ENCODE measurements at places on chromosomes 3 and 15. TPM values are rescaled to one million over a fixed set of nuclear protein-coding genes. Genes with fewer than 3 reads are reported as not detected.
A peak's percentile ranks its signal among the peaks of the same experiment; 100 is the strongest.

The IGSF11 gene
- total RNA-seq = 1.8 TPM

DNA sequence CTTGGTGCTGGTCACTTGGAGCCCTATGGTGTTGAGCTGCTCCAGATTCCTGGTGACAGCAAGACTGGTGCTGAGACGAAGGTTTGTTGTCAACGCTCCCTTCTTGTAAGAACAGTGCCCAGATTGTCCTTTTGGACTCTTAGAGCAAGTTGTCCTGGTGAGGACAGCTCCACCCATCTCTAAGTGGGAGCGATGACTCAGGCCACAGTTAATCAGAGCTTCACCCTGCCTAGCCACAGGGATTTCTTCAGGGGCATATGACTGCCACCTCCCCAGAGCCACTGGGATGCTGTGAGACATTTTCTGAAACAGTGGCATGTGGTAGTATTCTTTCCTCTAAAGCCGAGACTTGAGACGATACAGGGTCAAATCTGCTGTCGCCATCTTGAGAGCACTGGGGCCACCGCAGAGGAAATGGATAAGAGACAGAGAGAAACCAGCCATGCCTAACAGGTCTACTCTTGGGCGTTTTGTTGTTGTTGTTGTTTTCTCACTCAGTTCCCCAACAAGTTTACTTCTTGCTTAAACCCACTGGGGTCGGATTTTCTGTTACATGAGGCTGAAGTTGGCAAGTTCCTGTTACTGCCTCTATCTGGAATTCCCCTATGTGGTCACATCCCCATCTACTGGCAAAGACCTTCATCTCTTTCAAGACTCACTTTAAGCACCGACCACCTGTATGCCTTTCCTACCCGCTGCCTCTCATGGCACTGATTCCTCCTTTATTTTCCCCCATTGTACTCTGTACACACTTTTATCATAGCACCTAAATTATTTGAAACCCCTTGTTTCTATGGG, 16.0 kb upstream of the PCOLCE2 start:
- DNase-seq = peak; percentile 79

- DNase-seq = no peak
These were observed 742.0 kb upstream of the LMCD1 start for GRCh38 chr3:7759630-7760029.

DNA sequence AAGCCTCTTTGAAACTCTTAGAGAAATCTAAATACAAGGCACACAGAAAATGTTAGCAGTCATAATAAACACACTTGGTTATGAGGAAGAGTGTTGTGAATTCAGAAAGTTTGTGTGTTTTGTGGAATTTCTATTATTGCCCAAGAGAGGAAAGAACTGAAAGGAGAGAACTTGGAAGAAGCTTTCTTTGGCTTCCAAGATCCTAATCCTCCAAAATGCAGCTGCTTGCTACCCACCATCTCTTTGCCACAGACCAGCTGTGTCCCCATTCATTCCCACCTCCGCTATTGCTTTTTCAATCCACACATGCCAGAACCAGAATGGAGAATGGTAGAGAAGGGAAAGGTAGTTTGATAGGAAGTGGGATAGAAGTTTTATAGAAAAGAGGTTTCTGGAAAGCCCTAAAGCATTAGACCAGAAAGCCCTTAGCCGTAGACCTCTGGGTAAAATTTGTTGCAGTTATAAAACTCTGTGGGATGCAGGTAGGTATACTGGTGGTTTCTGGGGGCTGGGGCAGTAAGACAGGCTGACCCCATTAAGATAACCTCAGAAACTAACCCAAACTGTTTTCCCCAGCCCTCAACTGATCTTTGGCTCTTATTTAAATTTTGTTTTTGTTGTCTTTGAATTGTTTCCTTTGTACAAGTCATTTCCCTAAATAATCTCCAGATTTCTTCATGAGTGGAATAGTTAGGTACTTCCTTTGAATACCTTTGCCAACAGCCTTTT, 108.5 kb downstream of the FILIP1L start:
- DNase-seq = peak; percentile 10

GRCh38 chr15:101562428-101563059, 73.0 kb upstream of the PCSK6 start:
- no peak for DNase-seq

GRCh38 chr3:101542957-101543356, 18.7 kb upstream of the TRMT10C start:
- DNase-seq = no peak

GRCh38 chr3:10766049-10766705, 49.9 kb upstream of the SLC6A11 start:
- DNase-seq = no peak

All from GM23338 (cell line).